ENCODE measurements at places on chromosomes 11 and 22.

DNA sequence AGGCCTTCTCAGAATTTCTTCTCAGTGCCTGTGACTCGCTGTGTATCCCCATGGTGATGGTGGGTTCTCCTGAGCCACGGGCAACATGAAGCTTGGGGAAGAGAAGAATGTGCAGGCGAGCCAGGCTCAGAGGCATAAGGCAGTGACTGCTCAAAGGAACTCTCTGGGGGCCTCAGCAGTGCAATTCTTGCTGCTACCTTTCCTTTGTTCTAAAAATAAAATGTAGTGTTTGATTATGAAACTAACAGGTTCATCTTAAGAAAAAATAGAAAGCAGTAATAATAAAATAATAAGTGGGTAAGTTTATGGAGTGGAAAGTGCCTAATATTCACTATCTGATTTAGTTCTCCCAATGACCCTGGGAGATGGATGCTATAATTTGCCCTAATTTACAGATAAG, 46.7 kb downstream of the MEI1 start:
- no peak for DNase-seq

DNA sequence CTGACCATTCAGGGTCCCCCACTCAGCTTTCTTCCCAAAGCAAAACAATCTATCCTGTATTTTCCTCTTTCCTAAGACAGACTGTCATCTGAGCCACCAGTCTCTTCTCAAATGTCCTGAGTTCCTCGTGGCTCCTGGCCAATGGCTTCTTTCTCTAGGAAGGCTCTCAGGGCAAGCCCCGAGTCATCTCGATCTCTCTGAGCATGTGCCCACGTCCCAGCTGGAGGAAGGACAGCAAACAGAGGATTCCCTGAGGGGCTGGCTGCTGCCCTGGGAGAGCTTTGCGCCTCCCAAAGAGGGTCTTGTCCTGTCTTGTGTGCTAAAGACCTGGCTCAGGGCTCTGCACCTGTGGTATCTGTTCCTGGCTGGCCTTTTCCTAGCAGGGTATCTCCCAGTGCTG, 8.3 kb downstream of the SLC37A2 start:
- DNase-seq, result no peak

DNA sequence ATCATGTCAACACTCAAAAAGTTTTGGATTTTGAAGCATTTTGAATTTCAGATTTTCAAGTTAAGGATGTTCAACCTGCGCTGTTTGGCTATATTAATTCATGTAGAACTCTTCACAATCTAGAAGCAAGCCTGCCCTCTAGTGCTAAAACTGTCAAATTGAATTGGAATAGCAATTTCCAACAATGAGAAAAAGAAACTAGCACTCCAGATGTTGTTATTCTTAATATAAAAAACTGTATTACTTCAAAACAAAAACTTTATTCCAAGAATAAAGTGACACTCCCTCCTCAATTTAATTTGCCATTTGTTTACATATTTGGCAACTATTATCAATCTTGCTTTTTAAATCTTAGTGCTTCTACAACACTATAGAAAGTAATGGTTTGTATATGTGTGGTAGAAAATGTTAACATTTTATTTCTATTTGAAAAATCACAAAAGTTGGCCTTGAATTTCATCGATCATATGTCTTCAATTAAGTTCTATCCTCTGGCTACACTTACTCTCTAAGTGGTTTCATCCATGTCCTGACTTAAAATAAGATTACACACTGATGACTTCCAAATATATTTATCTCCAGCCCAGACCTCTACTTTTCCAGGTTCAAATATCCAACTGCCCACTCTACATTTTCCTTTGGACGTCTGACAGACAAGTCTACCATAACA, 36.6 kb downstream of the DCUN1D5 start:
- DNase-seq, result no peak

- DNase-seq, result no peak
These were observed 8.3 kb upstream of the UBQLNL start for GRCh38 chr11:5524756-5525155.

- no peak for DNase-seq
These were observed 459.3 kb downstream of the NTM start for GRCh38 chr11:131829725-131830124.

GRCh38 chr22:38753948-38754750, 1.6 kb downstream of the SUN2 start:
- DNase-seq, result no peak

GRCh38 chr11:107467696-107468095, 10.1 kb upstream of the CWF19L2 start:
- DNase-seq, result no peak

- no peak for DNase-seq
These were observed 18.2 kb downstream of the C11orf91 start for GRCh38 chr11:33682446-33682845.

GRCh38 chr11:114110952-114111947, 51.7 kb downstream of the ZBTB16 start:
- DNase-seq, result no peak

GRCh38 chr11:68413591-68413999, 47.0 kb upstream of the PPP6R3 start:
- DNase-seq, result no peak

- no peak for DNase-seq
These were observed 73.6 kb downstream of the UBASH3B start for GRCh38 chr11:122729139-122729538.

DNA sequence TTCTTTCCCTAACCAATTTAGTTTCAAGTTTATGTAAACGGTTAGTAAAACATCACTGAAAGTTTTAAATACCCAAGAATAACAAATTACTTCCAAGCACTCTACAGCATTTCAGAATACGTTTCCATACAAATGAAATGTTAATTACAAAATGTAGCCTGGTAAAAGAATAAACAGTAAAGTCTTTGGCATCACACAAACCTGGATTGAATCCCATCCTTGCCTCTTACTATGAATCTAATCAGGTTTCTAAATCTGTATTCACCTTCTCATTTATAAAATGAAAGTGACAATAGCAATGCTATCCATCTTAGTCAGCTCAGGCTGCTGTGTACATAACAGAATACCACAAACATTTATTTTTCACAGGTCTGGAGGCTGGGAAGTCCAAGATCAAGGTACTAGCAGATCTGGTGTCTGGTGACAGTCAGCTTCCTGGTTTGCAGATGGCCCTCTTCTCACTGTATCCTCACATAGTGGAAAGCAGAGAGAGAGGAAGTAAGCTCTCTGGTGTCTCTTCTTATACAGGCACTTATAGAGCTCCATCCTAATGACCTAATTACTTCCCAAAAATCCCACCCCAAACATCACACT, 19.2 kb downstream of the FAM168A start:
- DNase-seq, result no peak

- no peak for DNase-seq
These were observed 21.4 kb upstream of the ABCC8 start for GRCh38 chr11:17498058-17498457.

- DNase-seq, result no peak
These were observed 17.0 kb upstream of the KCNJ11 start for GRCh38 chr11:17405232-17406005.

DNA sequence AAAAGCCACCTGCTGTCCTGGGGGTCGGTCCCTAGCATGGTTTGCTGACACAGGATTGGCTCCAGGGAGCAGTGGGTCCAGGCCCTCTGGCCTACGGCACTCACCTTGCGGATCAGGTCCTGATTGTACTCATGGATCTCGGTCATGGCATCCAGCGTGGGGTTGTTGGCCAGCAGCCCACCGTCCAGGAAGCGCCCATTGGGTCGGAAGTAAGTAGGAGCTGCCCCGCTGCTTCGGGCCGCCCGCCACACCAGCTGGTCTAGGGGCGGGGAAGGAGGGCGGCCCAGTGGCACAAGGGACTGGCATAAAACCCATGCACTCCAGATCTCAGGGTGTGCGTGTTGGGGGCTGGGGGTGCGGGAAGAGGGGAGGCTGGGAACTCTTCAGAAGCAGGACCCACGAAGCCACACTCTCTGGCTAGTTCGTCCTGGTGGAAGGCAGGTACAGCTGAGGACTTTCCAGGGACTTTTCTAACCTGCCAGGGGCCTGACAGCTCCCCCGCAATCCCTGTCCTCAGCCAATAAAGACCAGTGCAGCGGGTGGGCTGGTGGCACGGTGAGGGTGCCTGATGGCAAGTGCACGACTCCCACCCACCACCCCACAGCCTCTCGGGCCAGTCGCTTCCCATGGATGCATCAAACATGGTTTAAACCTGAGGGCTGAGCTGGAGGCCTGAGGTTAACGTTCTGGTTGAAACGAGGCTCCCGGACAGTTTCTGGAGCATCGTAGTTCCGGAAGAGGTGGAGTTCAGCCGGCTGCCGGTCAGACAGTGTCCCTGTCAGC, 5.1 kb upstream of the BAIAP2L2 start:
- no peak for DNase-seq

GRCh38 chr11:81359476-81359875, 1374.2 kb downstream of the FAM181B start:
- no peak for DNase-seq

DNA sequence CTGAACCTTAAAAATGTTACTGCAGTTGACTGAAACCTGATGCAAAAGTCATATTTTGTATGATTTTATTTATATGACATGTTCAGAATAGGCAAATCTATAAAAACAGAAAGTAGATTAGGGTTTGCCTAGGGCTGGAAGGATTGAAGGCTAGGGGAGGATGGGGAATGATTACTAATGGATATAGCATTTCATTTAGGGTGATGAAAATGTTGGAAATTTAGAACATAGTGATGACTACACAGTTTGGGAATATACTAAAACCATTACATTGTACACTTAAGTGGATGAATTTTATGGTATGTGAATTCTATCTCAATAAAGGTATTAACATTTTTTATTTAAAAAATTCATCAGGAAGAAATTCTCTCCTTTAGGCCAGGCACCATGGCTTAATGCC, 22.9 kb upstream of the PAFAH1B2 start:
- no peak for DNase-seq
